ENCODE measurements at places on chromosomes 13 and 19.

DNA sequence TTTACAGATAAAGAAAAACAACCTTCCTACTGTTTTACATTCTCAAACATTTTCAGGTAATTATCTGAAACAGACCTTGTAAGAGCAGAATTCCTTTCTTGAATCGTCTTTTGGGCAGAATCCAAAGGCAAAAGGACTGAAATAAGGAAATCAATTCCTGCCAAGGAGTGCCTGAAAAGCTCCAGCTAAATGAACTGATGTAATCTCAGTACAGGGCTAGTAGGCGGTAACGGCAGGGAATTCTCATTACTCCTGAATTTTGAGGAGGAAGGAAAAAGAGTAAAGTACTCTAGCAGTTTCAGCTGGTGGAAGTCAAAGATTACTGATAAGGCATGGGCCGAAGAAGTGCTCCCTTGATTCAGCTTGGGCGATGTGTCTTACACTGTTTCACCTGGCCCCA lies 168.4 kb downstream of the PCDH9 start:
- no peak for DNase-seq

GRCh38 chr13:101931186-101931585 lies 470.7 kb downstream of the FGF14 start:
- no peak for DNase-seq

- DNase-seq = no peak
Observed at GRCh38 chr19:34962687-34963572, 1.1 kb downstream of the ZNF792 start.

DNA sequence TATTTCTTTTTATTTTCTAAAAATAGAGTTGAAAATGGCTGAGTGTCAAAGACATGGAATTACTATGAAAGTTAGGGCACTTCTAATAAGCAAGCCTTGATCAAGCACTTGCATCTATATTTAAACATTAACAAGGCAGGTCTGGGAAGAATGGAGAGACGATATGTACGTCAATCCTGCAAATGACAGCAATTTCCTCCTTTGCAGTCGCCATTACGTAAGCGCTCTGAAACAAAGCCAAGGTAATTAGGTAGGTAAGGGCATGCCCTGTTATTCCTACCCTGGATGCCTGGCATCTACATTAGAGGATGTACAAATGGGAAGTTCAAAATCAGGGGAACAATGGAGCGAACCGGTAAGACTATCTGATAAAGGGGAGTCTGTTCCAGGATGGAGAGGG lies 664.0 kb upstream of the ARGLU1 start:
- no peak for DNase-seq

GRCh38 chr13:29021717-29022116 lies 201.6 kb downstream of the MTUS2 start:
- DNase-seq = no peak

- DNase-seq = peak; percentile 27
Observed at GRCh38 chr13:113207890-113208420, 514 bp downstream of the PCID2 start.

GRCh38 chr13:109645831-109646230 lies 140.6 kb downstream of the IRS2 start:
- DNase-seq = no peak
